ENCODE measurements at places on chromosomes 3 and 15.

- H3K27ac ChIP-seq = no peak overlapping the region
- peaks cover 5% of the 10 kb centered on the region for H3K36me3 ChIP-seq
- no peaks in the 10 kb centered on the region for H3K27me3 ChIP-seq
- peak; percentile 59 for DNase-seq
- H3K4me3 ChIP-seq = no peak overlapping the region
Observed at GRCh38 chr15:40029979-40030893, 8.7 kb downstream of the SRP14 start.

DNA sequence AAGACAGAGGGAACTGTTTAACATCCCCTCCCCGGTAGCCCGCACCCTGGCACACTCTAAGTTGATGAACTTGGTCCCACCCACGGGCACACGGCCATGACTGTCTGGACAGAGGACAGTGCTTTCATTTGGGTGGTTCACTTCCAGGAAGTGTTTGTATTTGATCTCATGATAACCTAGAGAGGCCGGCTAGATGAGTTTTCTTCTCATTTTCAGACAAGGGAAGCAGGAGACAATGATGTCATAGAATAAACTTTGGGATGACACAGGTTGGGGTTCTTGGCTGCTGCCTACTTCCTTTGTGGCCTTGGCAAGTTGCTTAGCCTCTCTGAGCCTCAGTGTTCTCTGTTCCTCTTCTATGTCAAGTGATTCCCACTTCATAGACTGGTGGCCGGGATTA, 16.1 kb upstream of the LYSMD4 start:
- H3K36me3 ChIP-seq = no peaks in the 10 kb centered on the region
- no peaks in the 10 kb centered on the region for H3K27me3 ChIP-seq
- H3K4me1 ChIP-seq = no peaks in the 10 kb centered on the region
- H3K27ac ChIP-seq = no peak overlapping the region

DNA sequence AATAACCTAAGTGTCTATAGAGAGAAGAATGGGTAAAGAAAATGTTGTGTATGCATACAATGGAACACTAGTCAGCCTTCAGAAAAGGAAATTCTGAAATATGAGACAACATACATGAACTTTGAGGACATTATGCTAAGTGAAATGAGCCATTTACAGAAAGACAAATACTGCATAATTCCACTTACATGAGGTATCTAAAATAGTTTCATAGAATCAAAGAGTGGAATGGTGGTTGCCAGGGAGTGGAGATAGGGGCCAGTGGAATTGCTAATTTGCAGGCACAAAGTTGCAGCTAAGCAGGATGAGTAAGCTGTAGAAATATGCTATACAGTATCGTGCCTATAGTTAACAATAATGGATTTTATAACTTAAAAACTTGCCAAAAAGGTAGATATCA, 779.6 kb upstream of the ARPP21 start:
- no peak for DNase-seq
- no peak overlapping the region for H3K4me3 ChIP-seq
- no peaks in the 10 kb centered on the region for H3K4me1 ChIP-seq
- H3K27me3 ChIP-seq = no peaks in the 10 kb centered on the region
- no peak overlapping the region for H3K27ac ChIP-seq

DNA sequence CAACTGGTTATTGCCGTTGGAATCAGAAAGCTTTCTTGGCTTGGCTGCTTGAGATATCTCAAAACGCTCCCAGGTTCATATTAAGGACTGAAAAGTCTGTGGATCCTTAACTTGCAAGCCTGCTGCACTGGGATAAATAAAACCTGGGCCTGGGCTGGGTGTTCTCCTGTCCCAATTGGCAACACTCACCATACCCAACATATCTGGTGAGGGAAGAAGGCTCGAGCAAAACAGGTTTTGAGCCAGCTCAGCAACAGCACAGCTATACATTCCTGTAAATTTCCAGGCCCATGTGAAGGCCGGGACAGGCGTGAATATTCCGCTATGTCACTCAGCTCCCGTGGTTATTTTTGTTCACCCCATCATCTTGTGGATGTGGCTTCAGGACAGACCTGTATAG, 169.0 kb upstream of the BCL6 start:
- no peaks in the 10 kb centered on the region for H3K36me3 ChIP-seq
- H3K4me3 ChIP-seq = no peak overlapping the region
- no peak overlapping the region for H3K27ac ChIP-seq
- no peak for DNase-seq

GRCh38 chr3:58731673-58732072, 65.1 kb upstream of the FAM3D start:
- no peak overlapping the region for H3K27ac ChIP-seq
- H3K36me3 ChIP-seq = no peaks in the 10 kb centered on the region
- no peak overlapping the region for H3K4me3 ChIP-seq
- no peak for DNase-seq
- H3K27me3 ChIP-seq = no peaks in the 10 kb centered on the region
